Right lobe of liver (tissue), 6 donors: ENCODE measurements at places on chromosomes 4 and X. TPM values are rescaled to one million over a fixed set of nuclear protein-coding genes. Genes with fewer than 3 reads are reported as not detected.

SPIN2A gene
- not detected for total RNA-seq

RHOXF1 gene
- not detected for total RNA-seq

MSANTD1 gene
- 0.68 TPM for total RNA-seq

MMRN1 gene
- total RNA-seq, result 6.9 TPM

VCX gene
- not detected for total RNA-seq

SMAD1 gene
- 12.4 TPM for total RNA-seq

RTL3 gene
- not detected for total RNA-seq

SPP1 gene
- 22.6 TPM for total RNA-seq

DNA sequence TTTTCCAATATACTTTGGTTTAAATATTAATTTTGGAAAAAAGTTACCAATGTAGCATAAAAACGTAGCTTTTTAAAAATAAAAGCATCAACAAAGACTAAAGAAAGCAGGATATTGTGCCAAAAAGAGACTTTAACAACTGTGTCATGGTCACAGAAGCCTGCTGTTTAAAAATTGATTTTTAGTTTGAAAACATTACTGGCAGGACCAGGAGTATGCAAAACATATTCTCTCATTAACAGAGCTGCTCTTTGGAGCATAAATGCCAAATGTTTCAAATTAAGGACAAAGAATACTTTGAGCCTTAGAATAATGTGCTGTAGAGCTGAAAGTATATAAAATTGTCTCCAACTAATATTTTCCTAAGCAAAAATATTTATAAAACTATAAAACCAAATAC lies 279.0 kb downstream of the ARAP2 start:
- H3K36me3 ChIP-seq, result no peaks in the 10 kb centered on the region
- DNase-seq, result no peak
- H3K4me1 ChIP-seq, result no peaks in the 10 kb centered on the region
- no peaks in the 10 kb centered on the region for H3K27me3 ChIP-seq

GRCh38 chr4:168877511-168878491 lies 132.3 kb downstream of the CBR4 start:
- H3K36me3 ChIP-seq, result no peaks in the 10 kb centered on the region
- peak overlapping the region; percentile 75 for H3K27ac ChIP-seq
- peaks cover 29% of the 10 kb centered on the region for H3K4me1 ChIP-seq
- peak; percentile 75 for DNase-seq
- H3K27me3 ChIP-seq, result no peaks in the 10 kb centered on the region

DNA sequence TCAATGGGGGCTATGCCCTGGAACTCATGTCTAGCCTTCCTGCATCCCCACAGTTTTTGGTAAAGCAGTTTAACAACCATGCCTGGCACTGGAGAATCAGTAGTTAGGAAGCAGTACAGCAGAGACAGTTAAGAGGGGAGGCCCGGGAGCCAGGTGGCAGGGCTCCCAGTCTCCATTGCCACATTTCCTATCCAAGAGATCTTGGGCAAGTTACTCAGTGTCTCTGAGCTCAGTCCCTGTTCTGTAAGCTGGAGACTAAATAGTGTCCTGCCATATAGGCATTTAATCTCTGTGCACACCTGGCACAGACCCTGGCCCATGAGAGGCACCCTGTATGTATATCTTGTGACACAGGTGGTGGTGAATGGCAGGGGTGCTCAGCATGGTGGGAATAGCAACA lies 156.1 kb upstream of the EOLA2 start:
- H3K36me3 ChIP-seq, result no peaks in the 10 kb centered on the region
- no peak for DNase-seq
- no peaks in the 10 kb centered on the region for H3K27me3 ChIP-seq
- no peak overlapping the region for H3K4me3 ChIP-seq

DNA sequence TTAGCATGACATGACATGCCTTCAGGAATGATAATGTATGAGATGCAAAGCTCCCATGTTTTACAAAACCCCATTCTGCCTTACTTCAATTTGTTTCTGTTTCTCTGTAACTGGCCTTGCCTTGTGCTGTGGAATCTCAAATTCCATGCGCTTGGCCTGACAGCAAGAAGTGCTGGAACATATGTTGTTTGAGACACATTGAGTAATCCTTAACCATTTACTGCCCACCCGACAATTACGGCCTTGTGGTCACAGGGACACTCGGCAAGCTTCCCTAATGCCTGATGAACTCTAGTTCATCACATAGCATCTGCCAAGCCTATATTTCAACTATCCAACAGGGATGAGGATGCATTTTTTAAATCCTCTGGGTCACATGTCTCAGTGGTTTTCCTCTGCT lies 226.4 kb upstream of the CASK start:
- H3K27me3 ChIP-seq, result no peaks in the 10 kb centered on the region
- no peak for DNase-seq
- no peaks in the 10 kb centered on the region for H3K36me3 ChIP-seq
- no peak overlapping the region for H3K27ac ChIP-seq
- H3K4me1 ChIP-seq, result no peaks in the 10 kb centered on the region

DNA sequence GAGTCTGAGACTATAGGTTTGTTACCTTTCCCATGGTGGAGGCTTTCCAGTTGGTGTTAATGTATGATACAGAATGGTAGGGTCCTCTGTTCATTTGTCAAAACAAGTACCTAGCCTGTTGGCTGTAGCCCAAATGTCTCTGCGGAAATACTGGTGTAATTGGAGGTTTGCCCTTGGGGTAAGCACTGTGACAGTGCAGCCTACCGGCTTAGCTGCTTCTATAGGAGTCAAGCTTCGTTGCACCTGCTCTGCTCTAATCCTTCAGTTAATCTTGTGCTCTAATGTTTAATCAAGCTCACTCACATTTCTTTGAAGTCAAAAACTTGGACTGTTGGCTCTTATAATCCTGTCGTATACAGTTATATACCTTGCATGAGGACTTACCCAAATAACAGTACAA lies 203.4 kb downstream of the CCNG2 start:
- H3K4me1 ChIP-seq, result no peaks in the 10 kb centered on the region
- no peak overlapping the region for H3K27ac ChIP-seq
- no peaks in the 10 kb centered on the region for H3K36me3 ChIP-seq

DNA sequence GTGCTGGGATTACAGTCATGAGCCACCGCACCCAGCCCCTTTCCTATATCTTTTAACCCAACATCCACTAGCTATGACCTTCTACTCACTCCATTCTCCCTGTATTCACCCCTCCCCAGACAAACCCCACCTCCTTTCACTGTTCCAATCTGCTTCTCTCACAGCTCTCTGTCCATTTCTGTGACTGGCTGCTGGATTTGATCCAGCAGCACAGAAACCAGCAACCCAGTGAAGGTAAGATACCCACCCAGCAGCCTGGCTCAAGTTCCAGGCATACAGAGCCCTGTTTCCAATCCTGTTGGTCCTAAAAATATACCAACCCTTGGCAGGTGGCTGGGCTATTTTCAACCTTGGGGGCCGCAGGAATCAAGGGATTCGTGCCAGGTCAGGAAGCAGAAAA lies 56.9 kb upstream of the SMIM10 start:
- no peaks in the 10 kb centered on the region for H3K4me1 ChIP-seq
- no peaks in the 10 kb centered on the region for H3K36me3 ChIP-seq
- H3K27me3 ChIP-seq, result no peaks in the 10 kb centered on the region
- H3K27ac ChIP-seq, result no peak overlapping the region

DNA sequence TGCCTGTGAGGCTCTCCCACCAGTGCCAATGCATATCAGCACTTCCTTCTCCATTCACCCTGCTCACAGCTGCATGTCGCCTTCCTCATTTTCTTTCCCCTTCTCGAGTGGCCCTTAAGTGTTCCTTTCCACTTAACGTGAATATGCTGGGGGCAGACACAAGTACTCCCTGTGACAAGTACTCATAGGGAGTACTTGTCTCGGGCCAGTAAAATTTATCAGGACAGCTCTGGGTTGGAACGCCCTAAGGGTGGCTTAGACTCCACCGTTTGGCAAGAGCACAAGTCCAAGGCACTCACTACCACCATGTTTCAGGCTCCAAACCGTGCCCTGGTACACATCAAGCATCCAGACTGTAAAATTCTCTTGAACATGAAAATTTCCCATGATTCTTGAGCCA lies 3.9 kb upstream of the LDOC1 start:
- DNase-seq, result no peak
- no peaks in the 10 kb centered on the region for H3K36me3 ChIP-seq
- H3K27ac ChIP-seq, result no peak overlapping the region
- H3K4me1 ChIP-seq, result no peaks in the 10 kb centered on the region
- no peaks in the 10 kb centered on the region for H3K27me3 ChIP-seq
- H3K4me3 ChIP-seq, result no peak overlapping the region

DNA sequence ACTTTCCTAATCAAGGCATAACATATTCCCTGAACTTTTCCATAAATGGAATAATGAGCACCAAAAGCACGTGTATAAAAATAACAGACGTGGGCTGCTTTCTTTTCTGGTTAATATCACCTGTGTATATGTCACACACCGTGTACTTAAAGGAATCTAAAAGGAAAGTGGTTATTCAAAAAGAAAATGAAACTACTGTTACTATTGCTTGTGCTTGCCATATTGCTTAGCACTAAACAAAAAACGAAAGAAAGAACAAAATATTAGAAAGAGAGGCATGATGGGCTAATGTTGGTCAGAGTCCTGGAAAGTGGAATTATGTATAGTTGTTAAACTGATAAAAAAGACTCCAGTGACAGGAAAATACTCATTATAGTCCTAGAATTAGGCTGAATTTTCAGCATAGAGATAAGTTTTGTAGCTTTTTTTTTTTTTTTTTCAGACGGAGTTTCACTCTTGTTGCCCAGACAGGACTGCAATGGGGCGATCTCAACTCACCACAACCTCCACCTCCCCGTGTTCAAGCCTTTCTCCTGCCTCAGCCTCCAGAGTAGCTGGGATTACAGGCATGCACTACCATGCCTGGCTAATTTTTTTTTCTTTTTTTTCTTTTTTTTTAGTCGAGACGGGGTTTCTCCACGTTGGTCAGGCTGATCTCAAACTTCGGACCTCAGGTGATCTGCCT lies 123.2 kb downstream of the PABPC4L start:
- no peaks in the 10 kb centered on the region for H3K4me1 ChIP-seq
- no peaks in the 10 kb centered on the region for H3K36me3 ChIP-seq
- DNase-seq, result no peak
- H3K27me3 ChIP-seq, result no peaks in the 10 kb centered on the region

DNA sequence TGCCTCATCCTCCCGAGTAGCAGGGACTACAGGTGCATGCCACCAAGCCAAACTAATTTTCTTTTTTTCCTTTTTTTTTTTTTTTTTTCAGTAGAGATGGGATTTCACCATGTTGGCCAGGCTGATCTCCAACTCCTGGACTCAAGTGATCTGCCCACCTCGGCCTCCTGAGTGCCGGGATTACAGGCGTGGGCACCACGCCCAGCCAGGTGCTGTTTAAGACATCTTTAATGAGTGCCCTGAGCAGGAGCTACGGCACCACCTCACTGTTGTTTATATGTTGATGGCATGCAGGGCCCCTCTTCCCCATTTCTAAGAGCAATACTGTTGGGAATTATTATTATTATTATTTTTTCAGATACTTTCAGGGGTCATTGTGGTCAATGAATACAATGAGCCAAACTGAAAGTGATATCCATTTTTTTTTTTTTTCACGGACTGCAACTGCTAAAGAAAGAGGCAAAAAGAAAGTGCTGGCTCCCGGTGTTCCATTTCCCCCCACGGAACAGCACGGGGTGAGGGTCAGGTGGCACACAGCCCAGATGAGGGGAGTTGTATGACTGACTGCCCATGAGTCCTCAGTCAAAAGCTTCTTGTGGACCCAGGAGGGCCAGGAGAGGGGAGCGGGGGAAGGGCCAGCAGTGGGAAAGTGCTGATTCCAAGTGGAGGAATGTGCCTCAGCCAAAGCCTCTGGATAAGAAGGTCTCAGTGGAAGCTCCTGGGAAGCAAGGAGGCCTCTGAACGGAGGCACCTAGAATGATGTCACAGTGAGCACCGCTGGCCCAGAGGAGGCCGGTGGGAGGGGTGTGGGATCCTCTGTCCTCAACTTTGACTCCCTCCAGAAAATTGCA lies 101.8 kb upstream of the HPF1 start:
- H3K4me3 ChIP-seq, result no peak overlapping the region
- DNase-seq, result no peak
- no peaks in the 10 kb centered on the region for H3K36me3 ChIP-seq

DNA sequence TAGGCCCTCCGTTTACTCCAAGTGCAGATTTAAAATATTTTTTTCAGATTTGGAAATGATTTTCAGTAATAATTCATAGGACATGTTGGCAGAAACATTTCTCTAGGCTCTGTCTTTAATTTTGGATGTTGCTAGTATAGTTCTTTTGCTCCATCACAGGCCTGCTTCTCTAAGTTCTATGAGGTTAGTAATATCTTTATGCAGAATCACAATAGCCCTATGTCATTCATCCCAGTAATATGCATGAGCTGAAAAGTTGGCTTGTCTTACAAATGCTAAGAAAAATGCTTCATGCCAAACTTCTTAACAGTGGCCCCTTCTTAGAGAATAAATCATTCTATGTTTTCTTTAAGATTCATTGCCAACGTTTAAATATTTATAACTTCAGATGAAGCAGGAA lies 148.3 kb upstream of the TLL1 start:
- H3K4me3 ChIP-seq, result no peak overlapping the region
- no peak overlapping the region for H3K27ac ChIP-seq
- no peaks in the 10 kb centered on the region for H3K4me1 ChIP-seq
- DNase-seq, result no peak

DNA sequence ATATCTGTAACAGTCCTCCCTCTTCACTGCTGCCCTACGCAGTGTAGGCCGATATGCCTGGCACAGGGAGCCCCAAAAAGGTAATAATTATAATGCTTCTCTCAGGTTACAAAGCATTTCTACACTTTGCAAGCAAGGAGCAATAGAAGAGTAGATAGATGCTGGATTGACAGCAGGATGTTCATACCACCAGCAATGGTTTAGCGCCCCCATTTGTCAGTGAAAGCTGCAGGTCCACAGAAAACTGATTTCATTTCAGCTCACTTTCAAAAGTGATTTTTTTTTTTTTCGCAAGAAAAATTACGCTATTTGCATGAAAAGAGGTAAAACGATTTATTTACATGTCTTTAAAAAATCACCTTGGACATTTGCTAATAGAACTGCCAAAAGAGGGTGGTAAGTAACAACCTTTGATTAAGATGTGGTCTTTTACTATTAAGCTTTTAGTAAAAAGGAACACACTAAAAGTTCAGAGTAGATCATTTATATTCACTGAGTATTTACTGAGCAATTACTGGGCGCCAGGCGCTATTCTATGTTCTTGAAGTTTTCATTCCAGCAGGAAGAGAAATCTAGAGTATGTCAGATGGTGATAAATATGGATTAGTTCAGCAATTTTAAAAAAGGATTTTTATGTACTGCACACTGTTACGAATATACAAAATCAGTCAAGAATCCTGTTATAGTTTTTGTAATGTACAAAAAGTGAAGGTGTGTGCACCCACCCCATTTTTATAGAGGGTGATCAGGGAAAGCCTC lies 34.4 kb downstream of the HPF1 start:
- no peaks in the 10 kb centered on the region for H3K36me3 ChIP-seq
- no peak for DNase-seq
- no peak overlapping the region for H3K27ac ChIP-seq

GRCh38 chrX:123993904-123994635 lies 32.6 kb downstream of the STAG2 start:
- H3K4me1 ChIP-seq, result no peaks in the 10 kb centered on the region
- H3K27me3 ChIP-seq, result no peaks in the 10 kb centered on the region
- H3K4me3 ChIP-seq, result no peak overlapping the region
- no peaks in the 10 kb centered on the region for H3K36me3 ChIP-seq
- H3K27ac ChIP-seq, result no peak overlapping the region
- DNase-seq, result no peak

- H3K27me3 ChIP-seq, result no peaks in the 10 kb centered on the region
- no peak overlapping the region for H3K27ac ChIP-seq
- peaks cover 5% of the 10 kb centered on the region for H3K4me1 ChIP-seq
Measured at GRCh38 chr4:2401610-2401983, 16.8 kb downstream of the ZFYVE28 start.
